ENCODE measurements at places on chromosomes 1 and 21.
A peak's percentile ranks its signal among the peaks of the same experiment; 100 is the strongest.

DNA sequence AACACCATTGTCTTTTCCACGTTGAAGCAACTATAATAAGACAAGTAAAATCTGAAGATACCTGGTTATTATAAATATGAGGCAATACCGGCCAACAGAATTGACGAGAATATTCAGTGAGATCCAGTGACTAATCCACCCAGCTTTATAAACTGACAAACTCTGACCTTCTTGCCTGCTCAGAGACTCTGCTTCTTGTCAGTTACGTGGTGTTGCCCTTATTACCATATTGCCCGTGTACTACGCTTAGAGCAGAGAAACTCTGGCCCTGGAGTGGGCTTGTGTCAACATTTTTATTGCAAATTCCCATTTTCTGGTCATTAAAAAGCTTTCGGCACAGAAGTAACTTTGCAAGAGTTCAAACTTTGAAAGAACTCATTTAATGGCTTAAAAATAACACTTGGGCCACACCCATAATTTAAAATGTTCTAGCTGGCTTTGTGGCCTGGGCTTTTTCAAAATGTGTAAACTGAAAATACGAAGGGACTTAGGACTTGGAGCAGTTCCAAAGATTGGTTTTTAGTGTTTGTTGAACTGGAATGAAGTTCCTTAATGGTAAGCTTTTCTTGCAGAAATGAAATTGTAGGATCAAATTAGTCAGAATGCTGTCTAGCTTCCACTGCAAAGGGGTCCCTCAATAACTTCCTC lies 266.2 kb downstream of the LMO4 start:
- DNase-seq = no peak

- no peak for DNase-seq
These were observed 25.6 kb downstream of the H6PD start for GRCh38 chr1:9260059-9260766.

DNA sequence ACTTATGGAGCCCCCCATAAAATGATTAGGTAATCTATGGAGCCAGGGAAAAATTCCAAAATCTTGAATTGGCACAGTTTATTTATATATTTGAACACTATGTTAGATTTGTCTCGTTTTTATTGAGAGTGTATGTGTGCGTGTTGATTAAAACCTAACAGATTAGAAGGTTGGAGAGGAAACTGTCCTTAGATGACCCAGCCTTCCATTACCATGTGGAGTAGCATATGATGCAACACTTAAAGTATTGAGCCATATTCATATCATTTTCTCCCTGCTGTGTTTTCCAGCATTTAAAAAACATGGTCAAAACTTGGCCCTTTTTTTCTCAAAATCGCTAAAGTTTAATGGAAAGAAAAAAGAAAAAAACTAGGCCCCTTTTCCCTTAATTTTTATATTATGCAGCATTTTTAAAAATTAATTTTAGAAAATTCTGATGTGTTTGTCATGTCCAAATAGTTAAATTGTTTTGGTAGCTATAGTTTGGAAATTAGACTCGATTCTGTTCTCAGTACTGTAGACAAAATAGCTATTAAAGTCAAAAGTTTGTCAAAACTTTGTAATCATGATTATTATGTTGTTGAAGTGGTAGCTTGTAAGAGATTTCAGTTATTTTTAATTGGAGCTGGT lies 2.3 kb downstream of the LRRC8D start:
- no peak for DNase-seq

DNA sequence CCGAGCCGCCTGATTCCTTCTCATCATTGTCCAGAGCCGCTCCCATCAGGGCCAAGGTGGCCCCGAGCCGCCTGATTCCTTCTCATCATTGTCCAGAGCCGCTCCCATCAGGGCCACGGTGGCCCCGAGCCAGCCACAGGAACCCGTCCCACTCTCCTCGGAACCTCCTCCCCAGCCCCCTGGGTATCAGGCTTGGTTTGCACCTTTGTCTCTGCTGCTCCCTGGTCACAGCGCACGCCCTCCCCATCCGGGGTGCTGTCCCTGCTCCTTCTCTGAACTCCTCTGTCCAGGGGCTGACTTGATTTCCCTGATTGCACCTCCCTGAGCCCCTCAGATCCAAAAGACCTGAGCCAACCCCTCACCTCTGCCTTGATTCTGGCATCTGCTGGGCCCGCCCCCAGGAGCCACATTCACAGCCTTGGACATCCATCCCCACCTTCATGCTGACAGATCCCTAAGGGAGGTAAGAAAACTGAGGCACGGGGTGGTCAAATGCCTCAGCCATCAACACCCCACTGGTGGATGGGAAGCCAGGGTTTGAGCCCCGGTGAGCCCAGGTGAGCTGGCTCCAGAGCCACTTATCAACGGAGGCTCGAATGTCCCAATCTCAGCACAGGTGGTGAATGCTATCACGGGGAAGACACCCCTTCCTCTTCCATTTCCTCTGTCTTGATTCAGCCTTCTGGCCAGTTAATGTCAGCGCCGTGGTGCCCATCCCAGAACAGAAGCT lies 25.6 kb upstream of the COL18A1 start:
- no peak for DNase-seq

- DNase-seq = peak; percentile 28
These were observed 53.8 kb downstream of the KCNK1 start for GRCh38 chr1:233667741-233668140.

DNA sequence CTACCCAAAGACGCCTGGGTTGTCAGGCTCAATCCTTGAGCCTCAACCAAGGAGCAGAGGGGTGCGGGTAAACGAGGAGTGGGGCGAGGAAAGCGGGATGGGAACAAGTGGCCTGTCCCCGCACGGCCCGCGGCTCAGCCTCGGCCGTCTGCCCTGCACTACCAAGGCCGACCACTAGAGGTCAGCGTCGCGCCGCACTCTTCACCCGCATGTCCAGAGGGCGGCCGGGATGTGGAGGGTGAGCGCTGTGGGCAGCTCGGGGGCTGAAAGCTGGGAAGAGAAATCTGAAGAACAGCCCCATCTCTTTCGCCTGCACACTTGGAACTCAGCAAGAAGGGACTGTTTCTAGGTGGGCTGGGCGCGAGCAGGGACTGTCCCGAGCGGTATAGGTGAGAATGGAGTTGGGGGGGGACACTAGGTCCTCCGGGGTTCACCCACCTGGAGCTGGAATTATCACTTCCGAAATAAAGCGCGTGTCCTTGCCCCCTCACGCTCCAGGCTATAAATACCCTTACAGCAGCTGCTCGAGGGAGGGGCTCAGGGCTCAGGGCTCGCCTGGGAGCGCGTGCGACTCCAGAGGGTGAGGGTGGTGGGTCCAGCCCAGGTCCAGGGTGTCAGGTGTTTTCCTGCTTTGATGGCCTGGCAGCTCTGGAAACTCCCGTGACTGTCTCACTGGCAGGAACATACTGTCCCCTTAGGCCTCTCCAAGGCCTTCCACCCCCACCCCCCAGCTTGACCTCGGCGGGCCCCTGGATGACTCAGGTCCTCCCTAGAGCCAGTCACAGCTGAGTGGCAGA lies 9.8 kb downstream of the SLC30A2 start:
- peak; percentile 94 for DNase-seq

- no peak for DNase-seq
These were observed 63.4 kb downstream of the MAGI3 start for GRCh38 chr1:113453771-113454083.

GRCh38 chr1:39666772-39667171 lies 5.1 kb downstream of the NT5C1A start:
- no peak for DNase-seq

DNA sequence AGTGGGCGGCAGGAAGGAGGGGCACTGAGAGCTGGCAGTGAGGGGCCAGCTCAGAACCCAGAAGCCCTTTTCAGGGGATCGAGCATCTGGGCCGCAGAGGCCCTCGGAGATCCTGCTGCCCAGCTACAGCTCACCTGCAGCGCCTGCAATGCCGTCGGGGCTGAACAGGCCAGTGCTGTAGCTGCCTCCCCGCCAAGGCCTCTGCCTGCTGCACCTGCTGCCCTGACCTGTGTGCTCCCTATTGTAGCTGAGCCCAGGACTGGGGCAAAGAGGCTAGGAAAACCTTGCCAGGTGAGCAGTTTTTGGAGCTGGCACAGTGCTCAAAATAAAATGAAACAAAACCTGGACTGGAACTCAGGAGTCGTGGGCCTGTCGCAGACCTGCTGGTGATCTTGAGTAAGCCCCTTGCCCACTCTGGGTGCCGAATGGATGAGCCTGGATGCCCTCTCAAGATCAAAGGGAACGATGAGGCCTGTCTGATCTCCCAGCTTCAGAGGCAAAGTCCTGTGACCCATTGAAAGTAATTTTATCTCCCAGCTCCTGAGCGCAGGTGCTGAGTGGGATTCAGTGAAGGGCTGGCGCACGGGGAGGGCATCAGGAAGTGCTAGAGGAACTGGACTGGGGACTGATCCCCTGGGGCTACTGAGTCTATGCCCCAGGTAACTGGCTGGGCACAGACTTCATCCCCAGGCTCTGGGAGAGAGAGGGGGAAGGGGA lies 154.6 kb downstream of the FOXD2 start:
- DNase-seq = no peak

DNA sequence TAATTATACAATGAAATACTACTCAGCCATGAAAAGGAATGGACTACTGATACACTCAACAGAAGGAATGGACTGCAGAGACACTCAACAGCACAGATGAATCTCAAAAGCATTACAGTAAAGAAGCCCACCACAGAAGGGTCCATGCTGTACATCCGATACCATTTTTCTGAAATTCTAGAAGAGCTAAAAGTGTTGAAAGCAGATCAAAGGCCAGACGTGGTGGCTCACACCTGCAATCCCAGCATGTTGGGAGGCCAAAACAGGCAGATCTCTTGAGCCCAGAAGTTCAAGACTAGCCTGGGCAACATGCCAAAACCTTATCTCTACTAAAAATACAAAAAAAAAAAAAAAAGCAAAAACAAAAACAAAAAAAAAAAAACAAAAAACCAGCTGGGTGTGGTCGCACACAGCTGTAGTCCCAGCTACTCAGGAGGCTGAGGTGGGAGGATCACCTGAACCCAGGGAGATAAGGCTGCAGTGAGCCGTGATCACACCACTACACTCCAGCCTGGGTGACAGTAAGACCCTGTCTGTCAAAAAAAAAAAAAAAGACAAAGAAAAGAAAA lies 15.5 kb downstream of the PPP1R15B start:
- no peak for DNase-seq

GRCh38 chr1:213333121-213333520 lies 282.1 kb downstream of the RPS6KC1 start:
- DNase-seq = no peak

- DNase-seq = no peak
These were observed 4.6 kb downstream of the LRRC8C start for GRCh38 chr1:89637496-89637895.

GRCh38 chr1:2468540-2468939 lies 7.5 kb upstream of the PLCH2 start:
- no peak for DNase-seq

DNA sequence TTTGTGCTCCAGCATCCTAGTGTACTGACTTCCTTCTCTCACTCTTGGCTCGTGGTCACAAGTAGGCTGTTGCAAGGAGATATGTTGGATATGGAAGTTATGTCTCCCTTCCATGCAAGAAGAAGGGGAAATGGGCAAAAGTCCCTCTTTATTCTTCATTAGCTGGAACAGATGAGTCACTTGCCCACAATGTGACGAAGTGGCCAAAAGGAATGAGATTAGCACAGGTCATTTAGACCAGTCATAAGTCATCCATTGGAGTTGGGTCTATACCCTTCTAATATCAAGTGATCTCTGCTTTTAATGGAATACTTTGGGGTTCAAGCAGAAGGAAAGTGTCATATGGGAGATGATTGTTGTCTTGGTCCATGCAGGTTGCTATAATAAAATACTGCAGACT lies 91.2 kb upstream of the NGF start:
- DNase-seq = no peak

DNA sequence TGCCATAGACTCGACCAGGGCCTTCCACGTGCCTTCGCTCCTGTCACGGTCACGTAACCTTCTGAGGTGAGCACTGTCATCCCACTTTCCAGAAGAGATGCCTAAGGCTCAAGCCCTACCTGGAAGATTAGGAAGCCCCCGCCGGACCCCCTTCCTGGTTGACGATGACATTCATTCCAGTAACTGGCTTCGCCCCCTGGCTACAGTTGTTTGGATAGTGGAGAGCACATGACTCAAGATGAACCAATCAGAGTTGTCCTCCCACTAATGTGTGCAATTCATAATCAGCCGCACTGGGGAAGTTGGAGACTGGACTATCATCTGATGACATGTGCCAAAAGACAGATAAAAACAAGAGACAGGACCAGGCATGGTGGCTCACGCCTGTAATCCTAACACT lies 104.0 kb upstream of the GJB5 start:
- no peak for DNase-seq

DNA sequence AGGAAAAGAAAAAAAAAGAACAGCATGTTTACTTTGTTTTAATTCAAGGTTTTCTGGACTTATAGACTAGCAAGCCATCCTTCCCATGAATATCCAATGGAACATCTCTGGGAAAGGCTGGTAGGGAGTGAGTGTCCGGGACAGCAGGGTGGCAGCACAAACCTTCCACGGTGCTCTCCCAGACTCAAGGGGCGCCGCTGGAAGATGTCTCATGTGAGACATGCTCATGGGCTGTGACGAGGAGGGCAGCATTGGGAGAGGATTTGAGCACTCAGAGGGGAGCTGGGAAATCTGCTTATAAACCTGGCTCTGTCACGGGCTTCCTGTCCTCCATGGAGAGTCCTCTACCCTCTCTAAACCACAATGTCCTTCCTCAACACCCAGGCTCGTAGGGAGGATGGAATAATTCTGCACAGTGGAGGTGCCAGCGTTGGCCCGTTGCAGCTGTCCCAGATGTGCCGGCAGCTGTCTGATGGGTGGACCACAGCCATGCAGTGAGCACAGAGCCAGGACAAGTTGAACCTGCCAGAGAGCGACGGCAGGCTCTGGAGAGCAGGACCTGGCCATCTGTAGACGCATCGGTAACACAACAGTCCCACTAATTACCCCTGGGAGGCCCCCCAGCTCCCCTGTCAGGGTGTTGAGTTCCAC lies 100.1 kb upstream of the IGSF21 start:
- peak; percentile 53 for DNase-seq
